ENCODE measurements at places on chromosomes 16 and 17.

DNA sequence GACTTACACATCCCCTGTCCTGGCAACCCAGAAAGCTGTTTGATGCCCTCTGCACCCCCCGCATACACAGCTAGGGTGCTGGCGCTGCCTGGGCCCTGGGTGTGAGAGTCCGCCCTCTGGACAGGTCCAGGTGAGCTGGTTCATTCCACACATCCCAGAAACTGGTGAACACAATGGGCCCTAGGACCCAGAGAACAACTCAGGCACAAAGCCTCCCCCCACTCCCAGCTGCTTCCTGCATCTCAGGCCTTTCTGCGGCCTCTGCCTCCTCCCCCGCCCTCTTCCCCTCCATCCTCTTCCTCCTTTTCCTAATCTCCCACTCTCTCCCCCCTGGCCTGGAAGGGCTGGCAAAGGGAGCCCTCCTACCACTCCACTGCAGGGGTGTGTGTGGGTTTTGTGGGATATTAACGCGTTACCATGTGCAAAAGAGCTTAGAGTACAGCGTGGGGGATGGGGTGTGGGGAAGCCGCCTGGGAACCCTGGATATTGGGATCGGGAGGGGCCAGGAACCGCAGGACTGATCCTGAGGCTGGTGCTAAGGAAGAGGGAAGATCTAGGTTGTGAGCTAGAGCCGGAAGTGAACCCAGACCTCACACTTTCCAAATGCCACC is 1.6 kb upstream of the PPP1R9B start:
- DNase-seq: peak; percentile 64

- peak; percentile 33 for DNase-seq
Observed at GRCh38 chr17:60036796-60037677, 41.7 kb downstream of the HEATR6 start.

DNA sequence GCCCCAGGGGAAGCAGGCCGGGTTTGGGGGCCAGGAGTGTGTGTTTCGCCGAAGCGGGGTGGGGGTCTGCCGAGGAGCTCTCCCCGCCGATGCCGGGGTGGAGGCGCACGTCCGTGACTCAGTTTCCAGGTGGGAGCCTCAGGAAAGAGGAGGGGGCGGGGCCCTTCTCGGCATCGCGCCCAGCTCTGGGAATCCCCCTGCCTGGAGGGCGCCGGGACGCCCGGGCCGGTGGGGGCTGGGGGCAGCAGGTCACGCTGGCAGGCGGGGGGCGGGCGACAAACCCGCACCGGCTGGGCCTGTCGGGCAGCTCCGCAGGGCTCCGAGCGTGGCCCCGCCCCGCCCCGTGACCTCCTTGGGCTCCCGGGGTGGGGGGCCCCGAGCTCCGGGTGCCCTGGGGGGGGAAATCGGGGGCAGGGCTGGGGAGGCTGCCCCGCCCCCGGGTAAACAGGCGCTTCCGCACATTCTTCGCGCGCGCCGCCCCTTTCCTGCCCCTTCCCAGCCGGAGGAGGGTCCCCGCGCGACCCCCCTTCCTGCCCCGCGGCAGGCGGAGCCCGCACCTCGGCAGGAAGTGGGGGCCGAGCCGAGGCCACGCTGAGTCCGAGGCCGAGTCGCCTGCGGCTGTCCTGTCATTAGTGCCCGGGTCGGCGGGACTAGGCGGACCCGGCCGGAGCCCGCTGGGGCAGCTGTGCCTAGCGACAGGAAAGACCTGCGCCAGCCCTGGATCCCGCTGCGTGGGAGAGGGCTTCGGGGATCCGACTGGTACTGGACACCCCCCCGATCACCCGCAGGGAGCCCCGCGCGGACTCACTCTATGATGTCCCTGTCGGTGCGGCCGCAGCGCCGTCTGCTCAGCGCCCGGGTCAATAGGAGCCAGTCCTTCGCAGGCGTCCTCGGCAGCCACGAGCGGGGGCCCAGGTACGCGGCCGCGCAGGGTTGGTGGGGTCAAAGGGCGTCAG is 9.3 kb downstream of the RIPOR1 start:
- no peak for DNase-seq

DNA sequence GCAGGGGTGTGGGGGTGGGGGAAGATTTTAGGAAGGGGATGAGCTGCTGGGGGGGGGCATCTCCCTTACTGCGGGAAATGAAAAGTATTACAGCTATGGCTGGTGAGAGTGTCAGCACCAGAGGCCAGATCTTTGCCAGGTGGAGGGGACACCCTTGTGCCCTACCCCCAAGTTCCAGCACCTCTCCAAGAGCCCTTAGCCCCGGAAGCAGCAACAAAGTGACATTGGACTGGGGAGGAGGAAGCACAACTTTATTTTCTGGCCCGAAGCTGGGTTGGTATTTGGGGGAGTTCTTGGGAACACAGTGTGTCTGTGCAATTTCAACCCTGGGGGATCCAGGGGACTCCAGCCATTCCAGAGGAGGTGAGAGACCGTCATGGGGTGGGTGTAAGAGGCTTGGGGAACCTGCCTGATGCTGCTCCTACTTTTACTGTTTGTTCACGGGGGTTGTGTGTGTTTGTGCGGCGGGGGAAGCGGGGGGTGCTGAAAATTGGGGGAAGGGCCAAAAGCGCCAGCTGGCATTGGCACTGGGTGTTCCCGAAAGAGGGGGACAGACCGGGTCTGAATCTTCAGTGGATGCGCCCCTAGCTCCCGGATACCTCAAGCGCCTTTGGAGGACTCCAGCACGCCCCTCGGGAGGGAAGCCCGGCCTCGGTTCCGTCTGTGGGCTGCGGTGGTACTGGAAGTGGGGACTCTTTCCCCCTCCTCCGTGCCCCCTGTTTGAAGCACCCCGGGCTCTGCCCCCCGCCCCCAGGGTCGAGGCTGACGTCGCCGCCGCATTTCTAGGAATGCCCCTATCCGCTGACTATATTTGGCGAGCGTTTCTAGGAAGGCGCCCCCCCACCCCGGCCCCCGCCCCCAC is 230.3 kb downstream of the MRTFB start:
- DNase-seq: no peak

DNA sequence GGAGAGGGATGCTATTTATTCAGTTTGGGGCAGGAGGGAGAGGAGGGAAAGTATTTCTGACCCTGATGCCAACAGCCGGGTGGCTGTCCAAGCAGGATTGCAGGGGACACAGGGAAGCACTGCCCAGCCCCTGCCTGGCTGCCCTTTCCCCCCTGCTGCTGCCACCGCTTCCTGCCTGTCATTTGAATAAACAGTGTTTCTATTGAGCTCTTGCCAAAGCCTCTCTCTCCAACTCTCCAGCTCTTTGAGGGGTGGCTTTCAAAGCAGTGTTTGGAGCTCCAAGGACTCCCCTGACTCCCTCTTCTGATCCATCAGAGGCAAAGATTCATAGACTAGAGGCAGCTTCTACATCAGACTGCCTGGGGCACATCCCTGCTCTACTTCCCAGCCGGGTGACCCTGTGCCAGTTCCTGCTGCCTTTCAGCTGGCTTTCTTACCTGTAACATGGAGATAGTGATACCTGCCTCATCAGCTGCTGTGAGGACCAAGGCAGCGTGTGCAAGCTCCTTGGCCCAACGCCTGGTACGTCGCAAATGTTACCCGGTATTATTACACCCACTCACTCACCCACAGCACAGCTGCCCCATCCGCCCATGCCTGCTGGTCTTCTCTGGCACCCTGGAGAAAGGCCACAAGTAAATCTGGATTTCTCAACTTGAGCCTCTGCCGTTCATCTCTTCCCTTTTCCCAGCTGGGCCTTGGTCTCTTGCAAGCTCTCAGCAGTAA is 9.5 kb downstream of the PROCA1 start:
- DNase-seq: no peak

- DNase-seq: no peak
Observed at GRCh38 chr17:187130-187529, 5.7 kb upstream of the DOC2B start.

GRCh38 chr16:4433914-4434787 is 8.5 kb downstream of the DNAJA3 start:
- no peak for DNase-seq

DNA sequence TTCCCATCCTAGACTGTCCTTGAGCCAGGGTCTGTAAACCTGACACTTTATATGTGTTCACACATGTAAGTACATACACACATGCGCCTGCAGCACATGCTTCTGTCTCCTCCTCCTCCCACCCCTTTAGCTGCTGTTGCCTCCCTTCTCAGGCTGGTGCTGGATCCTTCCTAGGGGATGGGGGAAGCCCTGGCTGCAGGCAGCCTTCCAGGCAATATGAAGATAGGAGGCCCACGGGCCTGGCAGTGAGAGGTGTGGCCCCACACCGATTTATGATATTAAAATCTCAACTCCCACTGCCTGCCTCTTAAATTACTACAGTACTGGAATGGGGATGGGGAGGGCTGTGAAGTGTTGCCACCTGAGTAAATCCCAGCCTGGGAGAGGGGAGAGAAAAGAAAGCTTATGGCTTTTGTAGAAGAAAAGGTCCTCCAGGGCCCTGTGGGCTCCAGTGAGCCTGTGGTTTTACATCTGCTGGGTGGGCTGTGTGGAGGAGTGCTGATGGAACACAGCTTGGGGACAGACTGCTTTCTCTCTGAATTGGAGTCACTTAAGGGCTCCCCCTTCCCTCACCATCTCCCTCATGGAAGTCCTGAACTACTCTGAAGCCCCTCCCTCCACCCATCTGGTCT is 990 bp upstream of the WNK4 start:
- no peak for DNase-seq

DNA sequence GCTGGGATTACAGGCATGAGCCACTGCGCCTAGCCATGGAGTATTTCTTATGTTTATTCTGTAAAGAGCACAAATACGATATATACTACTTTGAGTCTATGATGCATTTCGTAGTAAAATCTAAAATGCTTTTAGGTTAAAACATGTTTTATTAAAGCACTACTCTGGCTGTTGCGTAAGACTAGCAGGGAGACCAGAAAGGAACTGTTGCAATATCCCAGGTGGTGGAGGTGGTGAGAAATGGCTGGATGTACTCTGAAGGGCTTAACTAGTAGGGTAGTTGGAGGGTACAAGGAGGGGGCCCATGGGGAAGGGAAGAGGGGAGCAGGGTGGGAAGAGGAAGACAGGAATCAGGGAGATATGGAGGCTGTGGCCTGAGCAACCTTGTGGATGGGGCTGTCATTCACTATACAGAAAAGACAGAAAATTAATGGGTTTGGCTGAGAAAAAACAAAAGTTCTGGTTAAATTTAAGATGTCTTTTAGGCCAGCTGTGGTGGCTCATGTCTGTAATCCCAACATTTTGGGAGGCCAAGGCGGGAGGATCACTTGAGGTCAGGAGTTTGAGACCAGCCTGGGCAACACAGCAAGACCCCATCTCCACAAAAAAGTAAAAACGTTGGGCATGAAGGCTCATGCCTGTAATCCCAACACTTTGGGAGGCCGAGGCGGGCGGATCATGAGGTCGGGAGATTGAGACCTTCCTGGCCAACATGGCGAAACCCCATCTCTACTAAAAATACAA is 35.8 kb downstream of the ST3GAL2 start:
- DNase-seq: no peak

- no peak for DNase-seq
Observed at GRCh38 chr16:85868495-85868894, 30.5 kb upstream of the IRF8 start.

GRCh38 chr17:57892820-57893595 is 43.2 kb upstream of the MRPS23 start:
- DNase-seq: no peak

DNA sequence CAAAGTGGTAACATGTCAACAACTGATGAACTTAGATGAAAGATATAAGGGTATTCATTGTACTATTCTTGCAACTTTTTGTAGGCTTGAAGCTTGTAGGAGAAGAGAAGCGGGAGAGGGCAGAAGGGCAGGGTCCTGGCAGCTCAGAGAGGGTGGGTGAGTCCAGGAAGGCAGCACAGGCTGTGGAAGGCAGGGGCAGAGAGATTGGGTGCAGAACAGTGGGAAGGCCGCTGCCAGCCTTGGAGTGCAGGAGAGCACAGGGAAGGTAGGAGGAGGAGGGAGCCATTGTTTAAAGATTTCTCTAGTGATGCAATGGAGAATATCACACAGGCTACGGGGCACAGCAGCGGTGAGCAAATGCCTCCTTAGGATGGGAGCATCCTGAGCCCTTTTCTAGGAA is 104.3 kb downstream of the N4BP1 start:
- no peak for DNase-seq

DNA sequence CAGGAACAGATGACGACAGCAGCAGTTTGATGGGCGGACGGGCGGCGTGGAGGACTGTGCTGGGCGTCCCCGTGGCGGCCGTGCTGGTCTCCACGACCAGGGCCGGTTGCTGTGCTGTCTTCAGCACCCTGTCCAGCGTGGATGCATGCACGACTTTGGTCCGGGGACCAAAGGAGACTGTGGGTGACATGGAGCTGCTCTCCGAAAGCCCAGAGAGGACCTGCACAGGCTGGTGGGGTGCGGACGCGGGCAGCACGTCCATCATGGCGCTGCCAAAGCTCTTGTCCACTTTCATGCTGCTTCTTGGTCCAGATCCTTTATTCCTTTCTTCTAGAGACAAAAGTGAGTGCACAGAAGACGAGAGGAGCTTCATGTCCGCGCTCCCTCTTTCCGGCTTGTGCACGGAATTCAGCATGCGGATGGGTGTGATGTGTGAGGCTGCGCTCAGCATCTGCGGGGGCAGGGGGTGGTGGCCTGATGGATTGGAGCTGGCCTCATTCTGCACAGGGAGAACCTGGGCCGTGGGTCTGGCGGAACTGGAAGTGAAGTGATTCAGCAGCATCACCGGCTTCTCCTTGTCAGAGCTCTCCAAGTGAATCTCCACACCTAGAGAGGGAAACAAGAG is 20.3 kb downstream of the MAP1LC3B start:
- DNase-seq: no peak

- no peak for DNase-seq
Observed at GRCh38 chr17:75008373-75008772, 4.1 kb upstream of the MRPL58 start.

DNA sequence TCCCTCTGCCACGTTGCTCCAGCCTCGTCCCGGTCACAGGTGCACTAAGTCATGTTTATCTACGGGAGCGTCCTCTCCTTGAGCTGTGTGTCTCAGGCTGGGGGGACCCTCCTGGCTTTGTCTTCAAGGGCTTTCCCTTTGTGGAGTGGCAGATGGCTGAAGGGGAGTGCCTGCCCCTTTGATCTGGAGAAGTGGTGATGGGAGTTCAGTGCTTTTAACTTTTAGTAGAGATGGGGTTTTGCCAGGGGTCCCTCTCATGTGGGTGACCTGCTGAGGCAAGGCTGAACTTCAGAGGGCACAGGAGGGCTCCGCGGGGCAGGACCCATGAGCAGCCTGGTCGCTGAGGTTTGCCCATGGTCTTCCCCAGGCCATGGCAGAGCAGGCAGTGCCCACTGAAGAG is 73.1 kb upstream of the CDC42EP4 start:
- no peak for DNase-seq

Measured in NCI-H446 treated with DMSO at 0.1 percent for 48 hours (cell line).